ENCODE measurements at places on chromosomes 13 and 19. TPM values are rescaled to one million over a fixed set of nuclear protein-coding genes. Genes with fewer than 3 reads are reported as not detected.

- no peak for DNase-seq
Observed at GRCh38 chr19:8511573-8512101, 2.3 kb downstream of the ZNF414 start.

- no peak for DNase-seq
Observed at GRCh38 chr19:39133431-39134270, 8.1 kb downstream of the PAK4 start.

DNA sequence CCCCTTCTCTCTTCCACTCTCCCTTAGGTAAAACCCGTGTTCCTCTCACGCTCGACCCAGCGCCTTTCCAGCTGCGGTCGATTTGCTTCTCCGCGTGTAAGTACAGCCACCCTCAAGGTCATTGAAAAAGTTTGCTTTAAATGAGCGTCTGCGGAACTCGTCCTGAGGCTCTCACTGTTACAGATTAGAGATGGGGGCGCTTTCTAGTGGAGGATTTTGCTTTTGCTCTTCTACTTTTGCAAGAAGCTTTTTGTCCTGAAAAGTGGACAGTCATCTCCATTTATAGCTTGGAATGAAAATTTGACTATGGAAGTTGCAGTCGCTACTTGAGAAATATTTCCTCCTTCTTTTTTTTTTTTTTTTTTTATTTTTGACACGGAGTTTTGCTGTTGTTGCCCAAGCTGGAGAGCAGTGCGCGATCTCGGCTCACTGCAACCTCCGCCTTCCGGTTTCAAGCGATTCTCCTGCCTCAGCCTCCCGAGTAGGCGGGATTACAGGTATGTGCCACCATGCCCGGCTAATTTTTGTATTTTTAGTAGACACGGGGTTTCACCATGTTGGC lies 595 bp upstream of the RAB20 start:
- peak; percentile 30 for DNase-seq

Gene SMARCA4
- total RNA-seq, result 98.7 TPM

GRCh38 chr13:79782541-79783205 lies 301.7 kb downstream of the NDFIP2 start:
- no peak for DNase-seq

GRCh38 chr19:45424191-45425058 lies 708 bp upstream of the ERCC1 start:
- DNase-seq, result peak; percentile 63

GRCh38 chr19:39138221-39139211 lies 12.9 kb downstream of the PAK4 start:
- DNase-seq, result no peak

DNA sequence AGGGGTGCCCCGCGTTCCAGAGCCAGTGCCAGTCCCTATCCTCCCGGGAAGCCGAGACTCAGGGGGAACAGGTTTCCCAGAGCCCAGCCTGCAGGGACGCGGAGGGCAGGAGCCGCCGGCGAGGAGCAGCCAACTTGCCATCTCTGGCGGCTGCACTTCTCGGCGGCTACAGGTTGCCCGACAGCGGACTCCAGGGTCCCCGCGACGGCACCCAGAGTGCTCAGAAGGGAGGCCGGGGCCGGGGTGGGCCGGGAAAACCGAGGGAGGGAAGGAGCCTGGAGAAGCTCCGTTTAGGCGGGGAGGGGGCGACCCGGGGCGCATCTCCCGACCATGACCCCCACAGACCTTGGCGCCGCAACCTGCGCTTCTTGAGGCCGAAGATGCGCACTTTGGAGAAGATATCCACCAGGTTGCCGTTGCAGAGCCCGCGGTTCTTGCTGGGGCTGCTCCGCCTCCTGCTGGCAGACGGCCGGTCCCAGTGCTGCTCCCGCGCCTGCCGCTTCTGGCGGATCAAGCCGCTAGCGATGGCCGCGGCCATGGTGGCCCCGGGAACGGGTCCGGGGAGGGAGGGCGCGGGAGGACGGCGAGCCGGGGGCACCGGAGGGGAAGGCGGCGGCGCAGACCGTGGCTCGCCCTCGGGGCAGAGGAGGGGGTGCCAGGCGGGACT lies 463.8 kb downstream of the ITGBL1 start:
- no peak for DNase-seq

DNA sequence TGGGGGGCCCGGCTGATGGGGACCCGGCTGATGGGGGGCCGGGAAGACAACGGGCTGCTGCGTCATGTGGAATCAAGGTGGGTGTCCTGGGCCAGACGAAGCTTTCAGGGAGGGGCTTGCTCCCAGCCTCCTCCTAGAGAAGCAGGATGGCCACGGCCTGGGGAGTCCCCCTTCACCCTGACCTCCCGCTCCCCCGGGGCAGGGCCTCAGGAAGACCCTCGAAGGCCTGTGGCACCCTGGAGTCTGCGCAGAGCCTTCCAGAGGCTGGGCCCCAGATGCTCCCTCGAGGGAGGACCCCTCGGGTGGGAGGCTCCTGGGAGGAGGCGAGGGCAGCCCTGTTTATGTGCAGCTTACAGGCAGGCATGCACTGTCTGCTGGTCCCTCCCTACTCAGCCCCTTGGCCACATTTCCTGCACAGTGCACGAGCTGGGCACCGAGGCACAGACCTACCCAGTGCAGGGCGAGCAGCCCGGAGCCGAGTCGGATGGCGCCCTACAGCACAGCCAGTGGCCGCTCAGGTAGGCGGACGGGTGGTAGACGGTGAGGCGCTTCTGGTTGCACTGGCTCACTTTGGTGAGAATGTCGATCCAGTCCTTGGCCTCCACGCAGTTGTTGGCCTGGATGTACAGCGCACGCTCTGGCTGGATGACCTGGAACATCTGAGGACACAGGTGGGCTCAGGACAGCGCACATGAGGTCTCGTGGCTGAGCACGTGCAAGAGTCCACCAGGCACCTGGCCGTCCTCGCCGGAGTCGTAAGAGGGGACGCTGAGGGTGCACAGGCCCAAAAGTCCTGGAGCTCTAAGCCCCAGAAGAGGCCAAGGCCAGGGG lies 22.4 kb upstream of the C13orf46 start:
- no peak for DNase-seq

Gene PEX11G
- total RNA-seq, result 1.4 TPM

Gene TMEM145
- total RNA-seq, result 3.2 TPM

DNA sequence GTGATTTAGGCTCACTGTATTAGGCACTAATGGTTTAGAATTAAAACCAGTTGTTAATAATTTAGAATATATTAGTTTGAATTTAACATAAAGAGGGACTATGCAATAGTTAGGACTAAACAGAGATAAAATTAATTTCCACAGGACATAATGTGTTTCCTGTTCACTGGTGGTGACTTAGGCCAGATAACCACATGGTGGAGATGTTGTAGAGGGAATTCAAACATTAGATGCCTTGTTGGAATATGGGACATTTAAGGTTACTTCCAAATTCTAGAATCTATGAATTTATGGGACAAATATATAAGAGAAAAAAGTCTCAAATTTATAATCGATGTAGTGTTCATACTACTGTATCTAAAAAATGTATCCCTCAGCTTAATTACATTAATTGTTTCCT lies 615.5 kb upstream of the KLHL1 start:
- no peak for DNase-seq

Gene CPAMD8
- total RNA-seq, result not detected

Gene SLC10A2
- total RNA-seq, result not detected

Gene SRRM5
- 0.54 TPM for total RNA-seq

DNA sequence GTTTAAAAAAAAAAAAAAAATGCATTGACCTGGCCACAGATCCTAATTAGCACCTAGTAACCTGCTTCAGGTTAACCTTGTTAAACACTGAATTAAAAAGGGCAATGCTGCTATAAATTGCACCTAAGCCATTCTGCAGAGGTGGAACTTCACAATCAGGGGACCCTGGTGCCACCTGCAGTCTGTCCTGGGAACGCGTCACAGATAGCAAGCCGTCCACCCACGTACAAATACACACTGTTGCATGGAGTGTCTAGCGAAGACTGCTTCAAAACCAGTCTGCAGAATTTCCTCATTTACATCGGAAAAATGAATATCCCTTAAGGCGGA lies 169.3 kb downstream of the COL4A1 start:
- DNase-seq, result peak; percentile 58

Gene COL5A3
- 2.8 TPM for total RNA-seq

Gene MBD3
- 92.5 TPM for total RNA-seq

Gene RB1
- total RNA-seq, result 29.2 TPM

Gene SPIB
- 0.68 TPM for total RNA-seq

- no peak for DNase-seq
Observed at GRCh38 chr13:112325920-112326645, 50.1 kb upstream of the SPACA7 start.

Gene CYP4F8
- total RNA-seq, result not detected

Gene OLFM4
- not detected for total RNA-seq

Gene ELF1
- 88.2 TPM for total RNA-seq

Gene LRFN3
- total RNA-seq, result 4.8 TPM
